ENCODE measurements at places on chromosomes 1 and 21.

- DNase-seq, result no peak
Measured at GRCh38 chr1:147895123-147895522, 7.5 kb upstream of the GJA8 start.

GRCh38 chr1:56688522-56689026 is 43.5 kb downstream of the PRKAA2 start:
- no peak for DNase-seq

GRCh38 chr1:59747420-59748024 is 67.2 kb upstream of the HOOK1 start:
- no peak for DNase-seq

DNA sequence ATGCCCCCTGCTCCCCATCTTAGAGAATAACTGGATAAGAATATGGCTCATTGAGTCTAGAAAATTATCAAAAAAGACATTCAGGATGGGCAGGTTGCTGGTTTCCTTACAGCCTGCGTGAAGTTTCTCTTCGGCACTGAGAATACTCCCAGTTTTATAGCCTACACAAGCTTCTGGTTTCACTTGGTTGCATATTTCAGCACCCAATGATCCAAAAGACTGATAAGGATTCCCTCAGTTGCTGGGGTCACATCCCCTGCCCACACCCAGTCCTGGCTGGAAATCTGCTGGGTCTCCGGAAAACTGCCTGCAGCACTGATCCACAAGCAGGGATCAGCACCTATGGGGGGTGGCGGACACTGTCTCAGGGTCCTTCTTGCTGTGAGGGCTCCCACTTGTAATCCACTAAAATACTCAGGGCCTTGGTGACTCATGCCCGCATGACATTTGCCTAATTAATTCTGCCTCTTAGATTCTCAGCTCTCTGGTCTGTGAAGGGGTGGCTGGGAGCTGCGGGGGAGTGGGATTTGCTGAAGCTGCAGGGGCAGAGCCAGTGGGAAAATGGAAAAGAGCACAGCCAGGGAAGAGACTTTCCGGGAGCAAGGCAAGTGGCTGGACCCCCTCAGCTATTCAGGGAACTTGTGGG is 142.5 kb downstream of the ZNF648 start:
- no peak for DNase-seq

- DNase-seq, result no peak
Measured at GRCh38 chr1:167453123-167453522, 65.2 kb downstream of the CD247 start.

- no peak for DNase-seq
Measured at GRCh38 chr1:84253036-84253435, 48.5 kb upstream of the SAMD13 start.

- no peak for DNase-seq
Measured at GRCh38 chr21:29406385-29406784, 107.7 kb downstream of the BACH1 start.

DNA sequence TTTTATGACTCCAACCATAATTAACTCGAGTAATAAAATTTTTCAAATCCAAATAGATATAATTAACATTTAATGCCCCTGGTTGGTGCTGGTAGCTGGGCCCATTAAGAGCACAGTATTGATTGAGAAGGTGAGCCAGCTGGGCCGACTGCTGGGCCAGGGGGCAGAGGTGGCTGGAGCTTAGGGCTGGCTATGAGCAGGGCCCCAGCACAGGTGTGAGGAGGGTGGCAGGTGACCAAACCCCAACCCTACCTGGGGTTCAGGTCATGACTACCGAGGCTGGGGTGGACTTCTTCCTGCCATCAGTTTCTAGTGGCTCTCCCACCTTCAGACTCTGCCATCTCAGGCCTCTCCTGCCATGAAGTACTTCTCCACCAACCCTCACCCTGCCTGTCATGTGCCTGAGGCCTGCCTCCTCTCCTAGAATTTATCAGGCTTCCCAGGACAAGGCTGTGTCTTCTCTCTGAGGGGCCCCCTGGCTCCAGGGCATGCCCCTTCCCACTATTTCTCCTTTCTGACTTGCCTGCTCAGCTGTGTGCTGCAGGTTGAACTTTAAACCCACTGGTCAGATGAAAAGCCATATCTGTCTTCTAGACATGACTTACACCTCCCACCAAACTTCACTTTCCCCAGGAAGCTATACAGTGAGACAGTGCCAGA is 85.6 kb downstream of the TMEM53 start:
- DNase-seq, result no peak

GRCh38 chr1:1072849-1073742 is 1.0 kb downstream of the RNF223 start:
- DNase-seq, result no peak

GRCh38 chr1:195709821-195710220 is 898.4 kb downstream of the KCNT2 start:
- no peak for DNase-seq

DNA sequence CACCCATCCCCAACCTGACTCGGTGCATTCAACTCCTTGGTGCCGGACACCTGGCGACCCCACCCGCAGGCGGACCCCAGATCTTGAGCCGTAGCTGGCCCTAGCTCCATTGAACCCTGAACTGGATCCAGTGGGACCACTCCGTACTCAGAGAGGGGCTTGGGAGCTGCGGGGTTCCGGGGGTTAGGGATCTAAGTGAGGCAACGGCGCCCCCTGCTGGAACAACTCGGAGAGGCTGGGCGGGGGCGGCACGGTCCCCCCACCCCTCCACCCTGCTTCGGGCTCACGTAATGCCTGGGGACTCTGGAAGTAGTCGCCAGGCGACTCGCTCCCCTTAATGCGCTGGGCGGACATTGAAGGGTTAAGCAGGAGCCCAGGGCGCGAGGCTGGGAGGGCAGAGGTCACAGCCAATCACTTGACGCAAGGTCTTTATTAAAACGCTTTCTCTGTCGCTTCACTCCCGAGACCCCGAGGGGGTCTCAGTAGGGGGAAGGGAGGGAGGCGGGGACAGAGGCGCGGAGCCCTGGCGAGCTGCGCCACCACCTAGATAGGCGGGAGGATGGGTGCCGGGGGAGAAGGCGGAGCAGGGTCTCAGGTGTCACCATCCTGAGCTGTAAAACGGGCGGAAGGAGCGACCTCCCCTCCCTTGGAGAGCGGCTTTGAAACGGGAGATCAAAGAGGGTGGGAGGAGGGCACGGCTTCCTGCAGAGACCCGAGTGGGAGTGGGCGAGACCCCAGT is 704 bp upstream of the CRABP2 start:
- DNase-seq, result peak; percentile 77

DNA sequence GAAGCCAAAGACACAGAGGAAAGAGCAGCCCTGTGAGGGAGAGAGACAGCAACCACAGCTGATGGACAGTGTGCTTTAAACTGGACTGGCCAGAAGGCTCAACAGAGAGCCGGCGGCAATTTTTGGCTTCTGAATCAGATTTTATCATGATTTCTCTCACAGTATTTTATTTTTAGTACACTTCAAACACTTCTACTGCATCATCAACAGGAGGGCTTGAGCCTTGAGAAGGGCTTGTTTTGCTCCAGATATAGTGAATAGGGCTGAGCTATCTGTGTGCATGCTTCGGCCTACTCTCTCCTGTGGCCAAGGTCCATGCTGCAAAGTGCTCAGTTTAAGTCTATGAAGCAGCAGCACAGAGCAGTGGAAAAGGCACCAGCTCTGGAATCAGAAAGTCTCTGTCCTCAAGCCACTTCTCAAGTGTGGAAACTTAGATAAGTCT is 33.3 kb downstream of the ADCY10 start:
- DNase-seq, result no peak

DNA sequence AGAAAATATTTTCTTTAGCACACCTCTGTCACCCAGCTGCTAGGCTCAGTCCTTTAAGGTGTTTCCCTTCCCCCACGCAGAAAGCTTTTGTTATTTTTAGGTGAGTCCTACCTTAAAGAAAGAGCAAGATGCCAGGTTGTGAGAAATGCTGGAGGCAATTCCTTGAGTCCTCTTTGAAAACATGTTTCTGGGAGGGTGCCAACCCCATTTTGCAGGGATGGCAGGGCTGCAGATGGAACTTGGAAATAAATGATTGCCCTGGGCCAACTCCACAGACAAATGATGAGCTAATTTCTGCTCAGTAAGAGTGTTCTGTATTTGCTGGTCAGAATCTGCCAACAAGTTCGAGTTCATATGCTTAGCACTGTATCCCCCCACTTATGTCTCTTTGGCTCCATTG is 119.2 kb upstream of the RAB3GAP2 start:
- DNase-seq, result no peak

DNA sequence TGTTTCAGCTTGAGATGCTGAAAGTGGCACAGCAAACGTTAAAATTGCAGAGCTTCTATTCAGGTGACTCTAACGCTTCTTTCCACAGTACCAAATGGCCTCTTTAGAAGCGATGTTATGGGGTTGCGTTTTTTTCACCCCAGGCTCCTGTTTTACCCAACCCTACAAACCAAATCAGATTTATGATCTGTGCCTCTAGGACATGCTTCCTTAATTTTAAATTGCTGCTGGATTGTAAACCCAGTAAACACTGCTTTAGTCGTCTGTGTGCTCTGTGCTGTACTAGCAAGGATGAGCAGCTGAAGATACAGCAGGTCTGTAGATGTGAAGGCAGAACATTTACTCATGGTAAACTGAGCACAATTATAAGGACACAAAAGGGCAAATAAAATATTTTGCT is 13.0 kb downstream of the KCNK2 start:
- no peak for DNase-seq

DNA sequence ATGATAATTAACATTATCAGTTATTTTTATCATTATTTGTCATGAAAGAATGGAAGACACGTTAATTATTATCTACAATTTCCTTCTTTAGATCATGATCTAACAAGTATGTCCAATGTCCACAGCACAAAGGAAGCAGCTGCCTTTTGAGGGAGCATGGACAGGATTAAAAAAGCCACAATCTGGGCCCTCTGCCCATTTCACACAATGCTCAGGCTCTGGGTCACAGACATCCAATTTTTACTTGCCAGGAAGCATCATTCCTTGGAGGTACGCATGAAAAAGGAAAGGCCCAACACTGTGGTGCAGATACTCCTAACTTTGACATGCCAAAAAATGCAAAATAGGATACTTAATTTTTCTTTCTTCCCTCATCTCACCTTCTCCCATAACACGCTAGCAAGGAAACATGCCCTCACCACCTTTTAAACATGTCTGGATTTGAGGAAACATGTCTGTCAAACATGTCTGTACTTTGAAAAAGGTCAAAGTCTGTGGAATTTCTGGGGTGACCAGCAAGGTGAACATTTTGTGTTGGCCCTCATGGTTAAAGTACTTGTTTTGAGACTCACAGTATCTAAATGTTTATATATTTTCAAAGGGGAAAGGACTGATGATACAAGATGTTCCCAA is 40.0 kb downstream of the GADD45A start:
- DNase-seq, result no peak

- no peak for DNase-seq
Measured at GRCh38 chr1:208029381-208030287, 118.7 kb upstream of the CD34 start.

- DNase-seq, result no peak
Measured at GRCh38 chr1:24141311-24141997, 1.5 kb downstream of the IL22RA1 start.

GRCh38 chr1:180057883-180058396 is 96.7 kb upstream of the QSOX1 start:
- DNase-seq, result no peak

- no peak for DNase-seq
Measured at GRCh38 chr1:94254073-94254810, 16.9 kb upstream of the ARHGAP29 start.

- DNase-seq, result no peak
Measured at GRCh38 chr1:202018468-202019234, 8.3 kb downstream of the ELF3 start.
